ENCODE measurements at places on chromosomes 1 and 21. TPM values are rescaled to one million over a fixed set of nuclear protein-coding genes. Genes with fewer than 3 reads are reported as not detected.

The PRDM16 gene
- total RNA-seq, result 12.8 TPM

The TMEM125 gene
- total RNA-seq, result not detected

The CFHR4 gene
- total RNA-seq, result not detected

DNA sequence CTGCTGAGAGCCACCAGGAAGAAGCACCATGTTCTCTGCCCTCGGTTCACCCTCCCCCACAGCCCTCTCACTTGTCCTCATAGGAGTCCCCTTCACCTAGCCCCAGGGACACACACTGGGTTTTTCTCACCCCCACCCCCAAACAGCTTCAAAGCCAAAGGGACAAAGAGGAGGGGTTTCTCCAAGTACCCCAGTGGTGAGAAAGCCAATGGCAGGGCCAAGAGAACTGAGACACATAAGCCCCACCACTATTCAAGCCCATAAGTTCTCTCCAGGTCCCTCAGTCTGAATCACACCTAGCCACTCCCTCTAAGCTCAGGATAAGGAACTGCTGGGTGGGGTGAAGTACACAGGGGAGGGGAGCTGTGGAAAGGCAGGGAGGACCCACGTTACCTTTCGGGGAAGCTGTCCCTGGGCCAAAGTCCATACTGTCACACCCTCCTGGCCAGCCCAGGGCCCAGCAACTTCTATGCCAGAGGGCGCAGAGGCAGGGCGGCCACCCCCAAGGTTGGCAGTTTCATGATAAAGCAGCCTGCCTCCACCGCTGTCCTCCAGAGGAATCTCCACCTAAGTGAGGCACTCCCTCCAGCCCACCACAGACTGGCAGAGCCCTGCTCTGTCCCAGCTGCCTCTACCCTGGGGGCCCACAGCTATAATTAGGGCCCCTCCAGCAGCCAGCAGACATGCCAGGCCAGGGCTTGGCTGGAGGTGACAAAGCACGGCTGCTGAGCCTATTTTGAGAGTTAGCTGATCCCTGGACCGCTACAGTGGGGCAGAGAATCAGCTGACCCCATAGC is 39.0 kb upstream of the PPP1R15B start:
- no peak for DNase-seq

GRCh38 chr1:35935442-35936388 is 4.8 kb downstream of the AGO3 start:
- DNase-seq, result no peak

GRCh38 chr1:67724928-67725560 is 40.0 kb downstream of the GADD45A start:
- DNase-seq, result no peak

- no peak for DNase-seq
Observed at GRCh38 chr1:16249596-16250241, 12.7 kb upstream of the CPLANE2 start.

DNA sequence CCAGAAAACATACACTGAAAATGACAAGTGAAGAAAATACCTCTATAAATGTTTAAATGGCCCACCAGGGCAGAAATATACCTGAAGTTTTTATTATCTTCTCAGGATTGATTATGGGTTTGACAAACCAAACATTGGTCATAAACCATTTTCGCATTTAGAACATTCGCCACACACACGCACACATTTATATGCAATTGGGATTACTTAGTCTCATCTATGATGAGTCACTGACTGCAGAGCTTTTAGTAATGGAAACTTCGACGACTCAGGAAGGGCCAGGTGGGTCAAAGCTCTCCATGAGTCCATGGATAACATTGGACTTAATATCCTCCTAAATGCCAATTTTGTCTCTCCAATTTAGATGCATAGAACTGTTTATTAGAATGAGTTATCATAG is 16.9 kb downstream of the NRDC start:
- no peak for DNase-seq

DNA sequence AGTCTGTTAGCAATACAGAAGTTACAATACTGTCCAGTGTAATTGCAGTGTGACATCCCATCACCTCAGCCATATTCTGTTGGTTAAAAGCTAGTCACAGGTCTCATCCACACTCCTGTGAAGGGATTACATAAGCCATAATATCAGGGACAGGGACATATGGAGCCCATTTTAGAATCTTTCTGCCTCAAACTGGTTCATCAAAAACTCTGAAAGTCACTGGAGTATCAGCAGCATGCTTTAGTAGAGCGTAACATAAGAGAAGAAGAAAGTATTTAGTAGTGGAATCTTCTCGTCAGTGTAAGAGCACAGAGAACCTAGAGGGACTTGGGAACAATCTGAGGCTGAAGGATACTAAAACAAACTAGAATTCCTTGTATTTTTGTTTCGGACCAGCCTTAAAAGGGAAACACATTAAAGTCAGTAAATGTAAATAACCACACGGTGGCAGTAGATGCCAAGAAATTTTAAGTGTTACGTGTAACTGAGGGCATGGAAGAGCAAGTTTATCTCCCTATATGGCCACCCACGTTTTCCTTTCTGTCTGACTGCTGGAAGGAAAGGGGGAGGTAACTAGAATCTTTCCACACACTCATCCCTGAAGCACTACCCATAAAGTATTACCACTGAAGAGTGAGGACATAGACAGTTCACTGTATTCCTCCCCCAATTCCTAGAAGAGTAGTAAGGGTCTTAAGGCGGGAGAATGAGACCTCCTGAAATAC is 41.6 kb upstream of the AGL start:
- DNase-seq, result no peak

DNA sequence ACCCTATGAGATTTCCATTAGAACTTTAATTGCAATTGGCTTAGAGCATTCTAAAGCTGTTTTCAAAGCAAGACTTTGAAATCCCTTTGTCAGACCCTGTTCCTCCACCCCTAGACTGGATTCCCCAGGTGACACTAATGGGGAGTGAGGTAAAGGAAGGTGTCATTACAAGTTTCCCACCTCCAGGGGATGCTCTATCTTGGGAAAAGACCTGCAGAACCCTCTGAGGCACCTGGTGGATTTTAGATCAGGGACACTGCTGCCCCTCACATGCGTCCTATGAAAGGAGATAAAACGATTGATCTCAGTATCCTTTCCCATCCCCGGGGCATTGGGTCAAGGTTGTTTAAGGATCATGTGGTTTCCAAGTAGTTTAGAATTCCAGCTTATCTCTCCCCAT is 80.3 kb upstream of the RGS4 start:
- no peak for DNase-seq

- DNase-seq, result no peak
Observed at GRCh38 chr1:15181564-15181963, 28.0 kb downstream of the TMEM51 start.

GRCh38 chr1:229185963-229186362 is 84.9 kb upstream of the RAB4A start:
- no peak for DNase-seq

- no peak for DNase-seq
Observed at GRCh38 chr1:164565357-164565756, 6.4 kb downstream of the PBX1 start.

GRCh38 chr1:39422614-39423013 is 68.8 kb upstream of the BMP8A start:
- no peak for DNase-seq

- DNase-seq, result peak; percentile 64
Observed at GRCh38 chr1:3463891-3464648, 9.6 kb downstream of the ARHGEF16 start.

DNA sequence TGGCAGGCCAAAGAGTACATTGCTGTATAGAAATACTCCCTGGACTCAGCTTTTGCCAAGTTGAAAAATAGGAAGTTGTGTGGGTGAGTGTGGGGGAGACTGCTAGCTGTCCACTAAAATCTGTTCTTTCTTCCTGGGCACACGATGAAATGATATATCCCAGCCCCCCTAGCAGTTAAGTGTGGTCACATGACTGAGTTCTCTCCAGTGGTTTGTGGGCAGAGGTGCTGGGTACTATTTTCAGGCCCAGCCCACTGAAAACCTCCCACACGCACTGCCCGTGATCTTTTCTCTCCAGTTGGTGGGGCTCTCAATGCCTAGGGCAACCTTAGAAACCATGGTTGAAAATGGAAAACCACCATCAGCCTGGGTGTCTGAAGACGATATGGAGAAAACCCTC is 119.7 kb upstream of the LMO4 start:
- DNase-seq, result no peak

GRCh38 chr1:226739696-226740065 is 599 bp upstream of the ITPKB start:
- no peak for DNase-seq

- no peak for DNase-seq
Observed at GRCh38 chr1:164777518-164777917, 218.5 kb downstream of the PBX1 start.

All from Right ventricle myocardium inferior (tissue), 1 donor.